ENCODE measurements at places on chromosomes 1 and 21.

GRCh38 chr1:40853113-40853884 lies 8.9 kb downstream of the CITED4 start:
- no peak for DNase-seq

GRCh38 chr1:187326557-187326956 lies 497.8 kb downstream of the PLA2G4A start:
- DNase-seq: no peak

- no peak for DNase-seq
These were observed 2.2 kb downstream of the SOX13 start for GRCh38 chr1:204075139-204075521.

DNA sequence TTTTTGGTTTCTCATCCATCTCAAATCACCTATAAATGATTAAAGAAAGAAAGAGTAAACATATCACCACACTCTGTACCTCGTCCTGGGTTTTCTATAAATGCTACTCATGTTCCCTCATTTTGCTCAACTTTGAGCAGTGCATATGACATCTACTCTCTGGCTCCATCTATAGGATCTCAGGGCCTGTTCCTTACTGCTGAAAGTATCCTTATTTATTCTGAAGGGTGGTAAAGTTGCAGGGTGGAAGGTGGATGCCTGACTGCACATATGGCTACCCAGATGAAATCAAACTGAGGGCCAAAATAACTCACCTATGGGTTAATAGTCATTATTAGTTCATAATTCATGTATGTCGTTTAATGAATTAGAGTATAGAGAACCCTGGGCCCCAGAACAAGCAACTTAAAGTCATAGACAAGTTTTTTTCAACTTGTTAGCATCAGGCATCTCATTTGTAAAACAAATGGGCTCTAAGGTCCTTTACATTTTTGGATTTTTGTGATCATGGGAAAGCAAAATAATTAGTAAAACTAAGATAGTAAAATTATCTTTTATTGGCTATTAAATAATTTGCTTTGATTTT lies 46.5 kb downstream of the NCF2 start:
- DNase-seq: no peak

GRCh38 chr1:226634611-226635246 lies 86.2 kb downstream of the STUM start:
- DNase-seq: no peak

GRCh38 chr1:194889310-194889709 lies 1702.9 kb upstream of the B3GALT2 start:
- DNase-seq: no peak

- no peak for DNase-seq
These were observed 466 bp downstream of the PEX10 start for GRCh38 chr1:2411801-2412394.
